ENCODE measurements at places on chromosomes 1 and 21.

DNA sequence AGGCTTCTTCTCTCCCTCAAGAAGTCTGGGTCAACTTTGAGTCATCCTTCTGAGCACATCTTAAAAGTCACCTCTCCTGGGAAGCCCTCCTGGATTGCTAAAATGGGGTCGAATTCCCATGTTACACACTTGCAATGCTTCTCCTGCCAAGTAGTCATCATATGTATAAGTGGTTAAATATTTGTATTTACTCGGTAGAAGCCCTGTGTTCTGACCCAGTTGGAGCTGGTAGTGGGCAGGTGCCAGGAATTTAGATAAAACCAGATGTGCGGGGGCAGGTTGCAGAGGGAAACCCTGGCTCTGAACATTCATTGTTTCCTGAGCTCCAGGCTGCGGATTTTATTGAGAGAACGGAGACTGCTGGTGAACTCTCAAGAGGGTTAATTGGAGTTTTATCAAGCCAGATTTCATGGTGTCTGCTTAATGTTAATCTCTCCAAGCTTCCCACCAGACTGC lies 52.8 kb upstream of the RPL11 start:
- DNase-seq = no peak

DNA sequence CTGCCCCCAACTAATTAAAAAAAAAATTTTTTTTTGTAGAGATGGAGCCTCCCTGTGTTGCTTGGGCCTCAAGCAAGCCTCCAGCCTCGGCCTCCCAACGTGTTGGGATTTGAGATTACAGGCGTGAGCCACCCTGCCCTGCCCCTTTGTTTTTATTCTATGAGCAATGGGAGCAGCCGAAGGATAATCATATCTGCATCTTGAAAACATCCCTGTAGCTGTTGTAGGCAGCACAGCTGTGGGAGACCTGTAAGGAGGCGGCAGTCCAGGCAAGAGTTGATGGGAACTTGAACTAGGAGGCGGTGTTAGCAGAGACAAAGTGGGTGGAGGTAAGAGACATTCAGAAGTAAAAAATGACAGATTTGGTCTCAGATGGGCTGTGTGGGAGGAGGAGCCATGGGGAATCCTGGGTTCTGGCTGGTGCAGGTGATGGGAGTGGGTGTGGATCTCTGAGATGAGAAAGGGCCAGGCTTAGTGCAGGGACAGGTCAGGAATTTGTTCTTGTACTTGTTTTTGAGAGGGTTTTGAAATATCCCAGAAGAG lies 31.3 kb downstream of the STUM start:
- DNase-seq = no peak

GRCh38 chr21:26365849-26366248 lies 195.3 kb upstream of the APP start:
- DNase-seq = no peak

DNA sequence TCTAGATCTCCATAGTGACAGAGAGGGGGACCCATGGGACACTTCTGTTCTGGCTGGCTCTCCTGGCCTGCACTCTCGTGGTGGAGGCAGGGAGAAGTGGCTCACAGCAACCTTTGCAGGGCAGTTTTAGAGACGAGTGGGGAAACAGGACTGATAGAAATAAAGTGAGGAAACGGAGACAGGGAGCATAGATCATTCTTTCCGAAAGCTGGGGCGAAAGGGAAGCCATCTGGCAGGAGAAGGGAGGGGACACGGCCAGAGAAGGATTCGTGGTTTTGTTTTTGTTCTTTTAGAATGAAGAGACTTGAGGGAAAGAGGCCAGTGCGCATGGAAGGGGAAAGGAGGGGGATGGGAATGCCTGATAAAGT lies 3.5 kb downstream of the TIE1 start:
- DNase-seq = no peak

DNA sequence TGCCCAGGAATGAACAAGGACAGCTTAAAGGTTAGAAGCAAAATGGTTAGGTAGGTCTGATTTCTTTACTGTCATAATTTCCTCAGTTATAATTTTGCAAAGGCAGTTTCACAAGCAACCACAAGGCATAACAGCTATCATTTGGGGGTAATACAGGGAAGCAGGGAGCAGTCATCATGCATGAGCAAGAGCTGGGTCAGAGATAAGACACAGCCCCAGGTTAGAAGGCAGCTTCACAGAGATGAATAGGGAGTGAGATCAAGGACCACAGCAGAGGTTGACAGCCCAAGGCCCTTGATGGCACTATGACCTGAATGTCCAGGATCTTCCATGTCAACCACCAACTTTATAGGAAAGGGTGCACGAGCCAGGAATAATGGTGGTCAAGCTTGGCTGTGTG lies 9.0 kb upstream of the CSRP1 start:
- DNase-seq = no peak

DNA sequence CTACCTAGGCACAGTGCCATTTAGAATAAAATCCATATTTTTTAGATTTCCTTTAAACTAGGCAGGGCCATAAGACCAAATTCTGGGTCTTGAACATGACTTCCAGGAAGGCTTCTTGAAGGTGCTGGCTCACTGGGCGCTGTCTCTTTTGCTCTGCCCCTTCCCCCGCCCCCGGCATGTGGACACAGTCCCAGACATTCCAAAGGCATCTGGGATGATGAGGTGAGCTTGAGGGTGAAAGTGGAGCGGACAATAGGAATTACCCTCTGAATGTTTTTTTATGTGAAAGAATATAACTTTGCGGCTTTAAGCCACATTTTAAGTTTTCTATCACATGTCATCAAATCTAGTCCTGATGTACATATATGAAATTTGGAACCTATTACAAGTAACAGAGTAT lies 29.4 kb downstream of the RWDD3 start:
- DNase-seq = no peak

DNA sequence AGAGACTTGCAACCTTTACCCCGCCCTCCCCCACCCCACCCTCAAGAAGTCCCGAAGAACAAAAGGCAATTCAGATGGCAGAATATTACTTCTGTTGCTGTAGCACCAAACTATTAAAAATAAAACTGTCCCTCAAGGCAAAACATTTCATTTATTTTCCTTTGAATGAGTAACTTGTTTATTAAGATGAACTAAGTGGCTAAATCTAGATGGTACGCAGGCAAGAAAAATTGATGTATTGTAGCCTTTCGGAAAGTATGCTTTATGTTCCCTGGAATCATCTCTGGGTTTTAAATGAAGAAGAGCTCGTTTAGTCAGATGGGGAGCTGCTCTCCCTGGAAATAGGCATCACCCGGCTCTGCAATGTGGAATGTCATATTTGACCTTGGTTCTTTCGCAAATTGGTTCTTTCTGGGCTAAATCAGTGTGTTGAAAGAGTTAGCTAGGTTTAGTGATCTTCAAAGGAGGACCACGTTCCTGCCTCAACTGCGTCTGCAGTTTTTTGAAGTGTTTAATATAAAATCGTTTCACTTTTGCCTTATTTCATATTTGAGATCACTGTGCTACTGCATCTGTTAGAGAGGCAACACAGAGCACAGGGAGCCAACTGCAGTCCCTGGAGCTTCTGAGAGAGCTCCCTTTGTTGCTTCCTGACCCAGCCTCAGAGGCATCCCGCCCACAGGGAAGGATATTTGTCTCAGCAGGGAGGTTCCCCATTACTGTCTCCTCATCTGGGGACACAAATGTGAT lies 61.8 kb downstream of the KIF26B start:
- DNase-seq = no peak

GRCh38 chr21:44875316-44875700 lies 1.8 kb upstream of the PTTG1IP start:
- DNase-seq = peak; percentile 58

- DNase-seq = no peak
Measured at GRCh38 chr1:218584418-218585155, 239.5 kb downstream of the TGFB2 start.

GRCh38 chr1:92599184-92599583 lies 112.5 kb upstream of the GFI1 start:
- DNase-seq = peak; percentile 79

GRCh38 chr1:165717918-165718515 lies 19.7 kb upstream of the ALDH9A1 start:
- DNase-seq = peak; percentile 66

Measured in Kasumi-1 (cell line).